ENCODE measurements at places on chromosomes 5 and 9.

GRCh38 chr9:6667080-6667479 lies 21.6 kb upstream of the GLDC start:
- no peak for DNase-seq

DNA sequence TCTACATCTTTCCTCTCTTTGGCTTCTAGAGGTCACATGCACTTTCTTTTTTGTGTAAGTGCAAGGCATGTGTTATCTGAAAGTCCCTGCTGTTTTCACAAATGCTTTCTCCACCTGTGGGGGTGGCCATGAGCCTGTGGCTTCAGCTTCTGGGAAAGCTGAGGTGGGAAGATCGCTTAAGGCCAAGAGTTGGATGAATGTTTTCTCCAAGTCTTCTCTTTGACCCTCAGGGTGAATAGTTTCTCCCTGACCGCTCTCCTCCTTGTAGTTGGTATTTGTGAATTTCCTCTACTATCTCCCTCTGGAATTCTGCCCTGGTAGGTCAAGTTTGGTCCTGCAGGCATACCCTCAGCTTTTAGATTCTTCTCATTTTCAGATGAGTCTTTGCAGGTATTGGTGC lies 74.2 kb downstream of the UGCG start:
- DNase-seq, result no peak

- no peak for DNase-seq
These were observed 501.0 kb upstream of the EDIL3 start for GRCh38 chr5:84885485-84886258.

- no peak for DNase-seq
These were observed 159.3 kb downstream of the RGS3 start for GRCh38 chr9:113622600-113623400.

DNA sequence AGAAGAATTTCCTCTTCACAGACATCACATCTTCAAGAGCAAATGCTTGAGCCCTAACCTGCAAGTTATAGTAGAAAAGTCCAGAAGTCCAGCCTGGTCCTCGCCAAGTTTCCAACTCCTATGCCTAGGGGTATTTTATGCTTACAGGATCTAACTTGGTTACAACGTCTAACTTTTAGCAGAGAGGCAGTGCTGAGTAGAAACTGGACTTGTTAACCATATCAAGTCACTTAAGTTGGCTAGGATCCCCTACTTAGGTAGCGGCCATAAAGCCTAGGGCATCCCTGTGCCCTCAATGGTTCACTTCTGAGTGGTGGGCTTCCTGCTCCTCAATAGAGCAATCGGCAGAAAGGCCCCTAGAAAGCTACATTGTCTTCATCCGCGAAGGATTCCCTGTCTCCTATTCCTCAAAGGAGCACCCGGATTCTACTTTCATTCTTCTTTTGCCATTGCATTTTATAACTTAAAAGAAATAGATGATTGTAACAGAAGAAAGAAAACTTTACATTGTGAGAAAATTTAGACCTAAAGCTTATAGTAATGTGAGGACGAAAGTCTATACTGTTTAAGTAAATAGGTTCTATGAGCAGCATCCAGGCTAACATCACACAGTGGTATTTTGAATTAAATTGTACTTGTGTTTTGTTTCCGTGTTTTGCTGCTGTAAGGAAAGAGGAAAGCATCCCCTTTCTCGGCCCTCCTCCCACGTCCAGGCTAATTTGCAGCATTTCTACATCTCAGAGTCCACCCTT lies 1.3 kb upstream of the MTAP start:
- DNase-seq, result no peak

- DNase-seq, result no peak
These were observed 211.5 kb downstream of the SEC61B start for GRCh38 chr9:99433555-99433954.

DNA sequence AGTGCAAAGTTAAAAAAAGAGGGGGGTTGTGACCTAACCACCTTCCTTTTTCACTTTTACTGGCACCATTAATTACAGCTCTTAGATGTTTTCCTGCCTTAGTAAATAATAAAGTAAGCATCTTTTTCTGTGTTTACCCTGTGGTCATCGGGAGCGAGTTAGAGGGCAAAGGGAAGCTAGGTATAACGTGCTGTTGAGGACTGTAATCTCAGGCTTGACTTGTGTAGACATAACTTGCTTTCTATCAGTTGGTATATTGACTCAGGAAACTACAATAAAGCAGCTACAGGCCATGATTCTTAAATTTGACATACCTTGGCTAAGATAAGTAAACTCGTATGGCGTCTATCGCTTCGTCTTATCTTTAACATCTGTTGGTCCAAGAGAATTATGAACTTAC lies 509.8 kb upstream of the CHD1 start:
- DNase-seq, result no peak

- no peak for DNase-seq
These were observed 504 bp upstream of the OTP start for GRCh38 chr5:77638763-77639671.

DNA sequence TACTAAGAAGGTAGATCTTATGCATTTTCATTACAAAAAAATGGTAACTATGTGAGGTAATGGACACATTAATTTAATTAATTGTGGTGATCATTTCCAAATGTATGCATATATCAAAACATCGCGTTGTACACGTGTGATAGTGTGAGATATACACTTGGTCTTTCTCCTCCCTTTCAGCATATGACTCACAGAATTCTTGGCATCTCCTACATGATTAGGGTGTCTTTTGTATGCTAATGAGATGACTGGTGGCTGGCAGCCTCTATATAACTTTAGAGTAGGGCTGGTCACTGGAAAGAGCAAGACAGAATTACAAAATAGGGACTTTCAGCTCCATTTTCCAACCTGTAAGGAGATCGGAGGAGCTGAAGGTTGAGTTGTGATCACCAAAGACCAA lies 1167.6 kb downstream of the CDH12 start:
- no peak for DNase-seq

- no peak for DNase-seq
These were observed 59.5 kb downstream of the PAPPA start for GRCh38 chr9:116212986-116213692.

DNA sequence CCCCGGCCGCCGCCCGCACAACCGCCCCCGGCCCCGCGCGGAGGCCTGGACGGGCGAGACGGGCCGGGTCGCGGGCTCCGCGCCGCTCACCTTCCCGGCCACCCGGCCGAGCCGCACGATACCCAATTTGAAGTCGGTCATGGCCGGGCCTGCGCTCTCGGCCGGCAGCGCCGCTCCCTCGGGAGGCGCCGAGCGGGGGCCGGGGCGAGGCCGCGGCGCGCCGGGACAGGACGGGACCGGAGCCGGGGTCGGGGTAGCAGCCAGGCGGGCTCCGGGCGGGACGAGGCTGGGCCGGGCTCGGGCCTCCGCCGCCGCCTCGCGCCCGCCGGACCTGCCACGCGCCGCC lies 216 bp downstream of the ZMYND19 start:
- DNase-seq, result no peak

DNA sequence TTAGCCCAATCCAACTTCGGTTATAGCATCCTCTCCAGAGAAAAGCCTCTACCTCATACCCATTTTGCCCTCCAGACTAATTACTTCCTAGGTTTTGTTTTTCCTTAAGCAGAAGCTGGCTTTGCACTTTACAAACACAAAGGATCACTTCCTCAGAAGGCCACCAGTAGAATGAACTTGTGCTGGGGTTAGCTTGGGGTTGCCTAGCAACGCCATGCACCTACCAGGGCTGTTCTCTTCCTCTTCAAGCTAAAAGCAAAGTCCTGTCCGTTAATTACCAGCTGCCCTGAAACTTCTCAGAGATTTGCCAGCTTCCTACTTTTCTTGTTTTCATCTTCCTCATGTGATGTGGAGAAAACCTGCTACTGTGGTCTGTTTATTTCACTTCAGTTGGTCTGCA lies 132.0 kb upstream of the WWC1 start:
- DNase-seq, result peak; percentile 72

- DNase-seq, result no peak
These were observed 519.0 kb downstream of the CAAP1 start for GRCh38 chr9:26373616-26374015.

- no peak for DNase-seq
These were observed 348.1 kb downstream of the ARL15 start for GRCh38 chr5:53962306-53962705.

DNA sequence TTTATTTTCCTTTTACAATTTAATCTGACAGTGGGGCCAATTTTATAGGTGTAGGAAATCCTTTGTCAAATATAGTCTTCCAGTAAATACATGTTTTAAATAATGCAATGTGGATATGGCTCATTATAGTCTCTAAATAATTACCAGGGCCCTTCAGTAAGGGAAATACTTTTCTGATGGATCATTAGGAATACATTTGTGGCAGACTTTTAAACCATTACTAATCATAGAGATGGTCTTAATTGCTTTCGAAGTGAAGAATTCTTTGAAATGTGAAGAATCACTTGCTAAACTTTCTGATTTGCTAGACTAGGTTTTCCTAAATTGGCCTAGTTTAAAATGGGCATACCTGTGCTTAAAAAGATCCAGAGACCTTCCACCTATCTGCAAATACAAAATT lies 105.6 kb upstream of the ELL2 start:
- no peak for DNase-seq

DNA sequence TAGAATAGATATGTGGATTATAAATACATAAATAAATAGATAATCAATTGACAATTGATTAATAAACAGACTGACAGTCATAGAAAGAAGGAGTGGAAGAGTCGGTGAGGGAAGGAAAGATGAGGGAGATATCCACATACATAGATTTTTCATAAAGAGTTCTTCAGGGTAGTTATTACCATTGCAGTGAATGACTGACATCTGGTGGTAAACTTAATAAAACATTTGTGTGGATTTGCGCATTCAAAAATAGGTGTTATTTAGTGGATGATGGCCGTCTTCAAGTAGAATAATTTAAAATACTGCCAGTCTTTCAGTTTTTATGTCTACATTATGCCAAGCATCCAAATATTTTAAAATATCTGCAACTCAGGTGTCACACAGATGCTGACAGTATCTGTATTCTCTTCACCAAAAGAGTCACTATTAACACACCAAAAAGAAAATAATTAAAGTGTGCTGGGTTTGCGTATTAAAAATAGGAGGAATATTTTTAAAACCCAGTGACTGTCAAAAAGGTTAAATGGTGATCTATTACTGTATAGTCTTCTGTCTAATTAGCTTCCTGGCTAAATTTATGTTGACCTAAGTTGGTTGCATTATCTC lies 78.8 kb downstream of the GIN1 start:
- DNase-seq, result peak; percentile 39

GRCh38 chr5:40502736-40503135 lies 177.0 kb upstream of the PTGER4 start:
- DNase-seq, result no peak

GRCh38 chr9:107177243-107177839 lies 105.7 kb upstream of the RAD23B start:
- DNase-seq, result no peak
